ENCODE measurements at places on chromosomes 2 and 18.

DNA sequence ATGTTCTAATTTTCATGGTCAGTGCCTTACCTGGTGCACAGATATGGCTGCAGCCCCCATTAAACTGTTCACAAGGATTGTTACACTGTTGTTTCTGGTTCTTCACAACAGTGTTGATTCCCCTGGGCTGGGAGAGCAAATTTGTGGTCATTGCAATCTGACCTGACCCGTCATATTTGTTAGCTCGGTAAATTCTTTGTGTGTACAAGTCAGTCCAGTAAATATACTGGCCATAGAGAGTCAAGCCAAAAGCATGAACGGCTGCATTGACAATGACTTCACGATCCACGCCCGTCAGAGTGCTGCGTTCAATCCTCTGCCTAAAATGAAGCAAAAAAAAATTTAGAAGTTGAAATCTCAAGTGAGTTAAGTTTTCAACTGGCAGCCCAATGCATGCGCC lies 134.6 kb downstream of the DHRS9 start:
- no peak for DNase-seq

DNA sequence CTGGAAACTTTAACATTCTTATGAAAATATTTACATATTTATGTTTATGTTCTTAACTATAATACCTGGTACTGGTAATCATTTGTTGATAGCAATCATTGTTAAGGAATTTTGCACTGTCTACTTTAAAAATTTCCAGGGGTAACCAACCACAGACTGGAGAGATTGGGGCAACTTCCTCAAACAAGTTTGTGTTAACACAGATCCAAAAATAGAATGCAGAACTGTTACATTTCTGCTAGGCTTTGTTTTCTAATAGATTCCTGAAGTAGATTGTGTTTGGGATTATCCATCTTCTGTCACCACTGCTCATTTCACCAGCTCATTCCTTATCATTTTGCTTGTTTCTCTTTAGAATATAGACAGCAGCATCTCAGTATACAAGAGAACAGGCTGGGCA lies 23.7 kb downstream of the RNF125 start:
- no peak for DNase-seq

- no peak for DNase-seq
These were observed 135.7 kb downstream of the INHBB start for GRCh38 chr2:120481446-120482194.

DNA sequence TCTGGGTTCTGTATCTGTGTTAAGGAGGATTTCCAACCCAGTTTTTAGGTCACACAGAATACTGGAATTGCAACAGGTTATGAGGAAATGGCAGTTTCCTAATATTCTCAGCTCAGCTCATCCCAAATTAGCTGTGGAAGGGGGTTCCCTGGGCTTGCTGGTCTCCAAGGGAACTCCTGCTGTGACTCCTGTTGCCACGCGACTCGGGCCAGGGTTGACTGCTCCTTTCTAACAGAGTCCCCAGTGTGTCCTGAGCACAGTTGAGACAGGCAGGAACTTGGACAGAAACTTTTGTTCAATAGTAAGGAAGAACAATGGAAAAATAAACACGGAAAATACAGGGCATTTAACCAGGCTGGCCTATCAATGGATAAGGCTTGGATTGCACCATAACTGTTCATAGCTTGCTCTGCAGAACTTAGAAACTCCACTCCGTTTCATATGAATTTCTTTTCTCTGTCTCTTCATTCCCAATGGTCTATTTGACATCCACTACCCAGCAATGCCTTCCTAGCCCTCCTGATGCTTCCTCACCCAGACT lies 3.8 kb upstream of the ROCK2 start:
- DNase-seq: no peak

DNA sequence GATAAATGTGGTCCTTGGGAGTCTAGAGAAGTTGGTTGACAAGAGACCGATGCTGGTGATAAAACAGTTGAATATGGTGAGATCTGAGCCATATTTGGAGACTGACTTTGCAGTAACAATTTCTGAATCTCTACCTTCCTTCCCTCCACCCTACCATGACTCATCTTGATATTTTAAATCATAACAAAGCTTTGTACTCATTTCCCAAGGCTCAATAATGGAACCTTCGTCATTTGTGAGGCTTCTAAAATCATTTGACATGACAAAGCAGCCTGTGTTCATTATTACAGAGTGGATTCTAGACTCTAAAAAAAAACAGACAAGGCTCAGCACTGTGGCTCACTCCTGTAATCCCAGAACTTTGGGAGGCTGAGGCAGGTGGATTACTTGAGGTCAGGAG lies 38.5 kb upstream of the PDCL3 start:
- DNase-seq: no peak

- DNase-seq: no peak
These were observed 403.0 kb upstream of the TNP1 start for GRCh38 chr2:217262911-217263310.

- DNase-seq: no peak
These were observed 72.1 kb upstream of the GRB14 start for GRCh38 chr2:164693390-164693789.

DNA sequence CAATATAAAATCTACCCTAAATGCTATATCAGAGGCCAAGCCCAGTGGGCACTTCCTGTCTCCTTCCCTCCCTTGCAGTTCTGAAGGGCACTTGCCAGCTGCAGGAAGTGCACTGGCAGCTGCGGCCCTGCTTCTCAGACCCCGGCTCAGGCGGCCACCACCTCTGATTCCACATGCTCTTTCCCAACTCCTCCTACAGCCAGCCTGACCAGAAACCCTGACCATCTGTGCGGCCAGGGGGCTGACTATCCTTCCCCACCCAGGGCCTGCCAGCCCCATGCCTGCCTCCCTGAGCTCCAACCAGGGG lies 88.6 kb downstream of the ZBTB7C start:
- DNase-seq: no peak

DNA sequence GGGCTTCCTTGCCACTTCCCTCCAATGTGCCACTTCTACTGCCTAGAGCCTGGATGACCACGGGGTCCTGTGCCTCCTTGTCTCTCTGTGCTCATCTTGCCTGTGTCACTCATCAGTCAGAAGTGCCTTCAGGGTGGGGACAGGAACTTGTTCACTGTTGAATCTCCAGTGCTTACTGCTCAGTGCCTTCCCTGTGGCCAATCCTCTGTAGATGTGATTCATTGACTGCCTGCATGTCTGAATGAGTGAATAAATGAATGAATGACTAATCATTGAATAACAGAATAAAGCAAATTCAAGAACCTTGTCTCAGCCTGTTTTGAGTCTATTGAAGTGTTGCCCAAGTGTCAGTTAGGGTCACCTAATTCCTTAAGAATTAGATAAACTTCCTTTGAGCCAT lies 42.3 kb upstream of the FAM136A start:
- DNase-seq: no peak

GRCh38 chr2:120261387-120262006 lies 8.8 kb downstream of the RALB start:
- no peak for DNase-seq

DNA sequence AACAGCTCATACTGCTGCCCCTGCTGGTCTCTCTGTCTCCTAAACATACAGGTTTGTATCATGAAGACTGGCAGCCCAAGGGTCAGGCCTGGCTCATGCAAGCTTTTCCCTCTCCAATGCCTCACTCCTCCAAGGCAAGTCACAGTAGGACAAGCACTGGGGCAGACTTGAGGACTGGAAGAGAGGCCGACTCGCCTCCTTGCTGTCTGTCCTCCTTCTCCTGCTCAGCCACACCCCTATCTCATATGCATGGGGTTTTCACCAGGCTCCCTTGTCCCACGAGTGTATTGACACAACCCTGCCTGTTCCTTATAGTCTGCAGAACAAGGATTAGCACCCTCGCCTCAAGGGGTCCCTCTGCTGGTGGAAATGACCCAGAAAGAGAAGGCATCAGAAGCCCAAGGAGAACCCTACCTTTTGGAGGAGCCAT lies 223.7 kb downstream of the SOX11 start:
- peak; percentile 64 for DNase-seq

DNA sequence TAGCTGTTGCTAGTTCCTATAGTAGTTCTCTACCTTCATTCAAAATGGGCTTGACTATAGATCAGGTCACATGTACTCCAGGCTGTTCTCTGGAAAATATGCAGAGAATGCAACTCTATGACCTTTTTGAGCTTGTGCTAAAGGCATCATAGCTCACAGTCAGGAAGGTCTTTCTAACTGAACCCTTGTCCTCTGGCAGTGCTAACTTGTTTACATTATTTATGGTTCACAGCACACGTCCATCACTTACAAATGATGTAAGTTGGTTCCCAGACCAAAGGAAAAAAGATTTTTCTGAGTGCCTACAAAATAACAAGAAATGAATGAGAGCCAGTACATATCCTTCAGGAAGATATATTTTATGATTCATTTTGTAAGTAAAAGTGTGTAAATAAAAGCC lies 236.1 kb downstream of the GCA start:
- no peak for DNase-seq

DNA sequence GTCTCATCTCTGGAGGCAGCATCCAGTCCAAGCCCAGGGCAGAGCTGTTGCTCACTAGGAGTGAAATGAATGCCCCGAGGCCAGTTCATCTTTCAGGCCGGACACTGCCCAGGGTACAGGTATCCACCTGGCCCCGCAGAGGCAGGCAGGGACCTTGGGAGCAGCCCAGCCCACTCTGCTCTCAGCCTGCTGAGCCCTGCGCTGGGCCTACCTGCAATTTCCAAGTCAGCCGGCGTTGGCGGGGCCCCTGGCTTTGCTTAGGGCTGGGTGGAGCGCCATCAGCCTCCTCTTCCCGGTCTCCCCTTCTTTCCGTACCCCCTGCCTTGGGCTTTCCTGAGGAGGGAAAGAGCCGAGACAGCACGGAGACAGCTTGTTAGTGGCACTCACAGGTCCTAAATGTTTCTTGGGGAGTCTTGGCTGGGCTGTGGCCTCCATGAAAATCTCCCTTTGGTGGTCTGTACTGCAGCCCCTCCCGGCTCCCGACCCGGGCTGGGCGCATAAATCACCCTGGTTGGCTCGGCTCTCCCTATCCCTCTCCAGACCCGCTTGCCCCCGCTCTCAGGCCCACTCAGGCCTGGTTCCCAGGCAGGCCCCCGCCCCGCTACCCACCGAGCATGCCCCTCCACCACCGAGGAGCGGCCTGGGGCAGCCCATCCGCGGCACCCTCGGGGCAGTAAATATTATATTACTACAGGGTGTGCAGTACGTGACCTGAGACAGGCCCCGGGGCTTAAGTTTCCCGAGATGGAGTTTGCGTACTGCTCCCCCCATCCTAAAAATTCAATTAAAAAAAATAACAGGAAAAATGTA lies 106.7 kb downstream of the DYSF start:
- DNase-seq: no peak

GRCh38 chr18:35409911-35410310 lies 32.8 kb upstream of the ZNF396 start:
- DNase-seq: no peak

- DNase-seq: no peak
These were observed 497.2 kb upstream of the NETO1 start for GRCh38 chr18:73365018-73365417.

GRCh38 chr2:151878655-151879563 lies 50.7 kb upstream of the ARL5A start:
- no peak for DNase-seq

- no peak for DNase-seq
These were observed 16.0 kb upstream of the RPE start for GRCh38 chr2:209986415-209986814.

DNA sequence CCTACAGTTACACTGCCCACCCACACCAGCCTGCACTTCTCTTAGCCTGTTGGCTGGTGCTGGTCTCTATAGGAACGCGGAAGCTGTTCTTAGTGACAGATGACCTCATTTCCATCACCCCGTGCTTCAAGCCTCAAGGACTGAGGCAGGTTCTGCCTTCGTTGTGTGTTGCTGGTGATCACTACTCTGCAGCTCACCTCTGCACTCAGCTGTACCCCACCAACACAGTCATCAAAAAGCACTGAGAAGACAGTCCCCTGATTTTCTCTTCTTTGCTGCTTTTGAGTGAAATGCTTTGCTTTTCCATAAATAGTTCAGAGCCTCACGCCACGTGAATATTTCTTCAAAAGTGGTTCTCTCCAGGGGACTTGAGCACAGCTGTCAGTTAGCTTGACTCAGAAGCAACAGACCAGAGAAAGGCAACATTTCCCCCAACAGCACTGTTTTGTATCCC lies 225.7 kb upstream of the CCDC150 start:
- no peak for DNase-seq

DNA sequence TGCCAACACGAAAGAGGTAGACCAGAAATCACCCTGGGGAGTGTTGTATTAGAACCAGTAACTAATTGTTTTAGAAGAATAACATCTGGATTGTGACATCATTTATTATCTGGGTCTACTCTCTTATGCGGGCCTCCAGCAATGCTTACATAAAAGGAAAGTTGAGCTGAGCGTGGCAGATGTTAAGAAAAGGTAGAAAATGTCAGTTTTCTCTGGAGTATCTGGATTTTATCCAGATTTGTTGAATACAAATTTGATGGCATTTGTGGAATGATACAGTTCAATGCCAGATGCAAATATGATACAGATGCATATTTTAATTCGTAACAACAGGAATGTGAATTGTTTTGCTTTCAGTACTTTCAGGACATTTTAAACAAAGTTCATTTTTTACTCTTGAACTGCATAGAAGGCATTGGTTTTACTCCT lies 90.3 kb downstream of the PRPF40A start:
- no peak for DNase-seq

GRCh38 chr2:1787755-1788477 lies 43.6 kb upstream of the PXDN start:
- DNase-seq: no peak
